Lower lobe of right lung (tissue), 2 donors: ENCODE measurements at places on chromosomes 1 and 21. TPM values are rescaled to one million over a fixed set of nuclear protein-coding genes. Genes with fewer than 3 reads are reported as not detected.

Gene CADM3
- total RNA-seq = 8.8 TPM

DNA sequence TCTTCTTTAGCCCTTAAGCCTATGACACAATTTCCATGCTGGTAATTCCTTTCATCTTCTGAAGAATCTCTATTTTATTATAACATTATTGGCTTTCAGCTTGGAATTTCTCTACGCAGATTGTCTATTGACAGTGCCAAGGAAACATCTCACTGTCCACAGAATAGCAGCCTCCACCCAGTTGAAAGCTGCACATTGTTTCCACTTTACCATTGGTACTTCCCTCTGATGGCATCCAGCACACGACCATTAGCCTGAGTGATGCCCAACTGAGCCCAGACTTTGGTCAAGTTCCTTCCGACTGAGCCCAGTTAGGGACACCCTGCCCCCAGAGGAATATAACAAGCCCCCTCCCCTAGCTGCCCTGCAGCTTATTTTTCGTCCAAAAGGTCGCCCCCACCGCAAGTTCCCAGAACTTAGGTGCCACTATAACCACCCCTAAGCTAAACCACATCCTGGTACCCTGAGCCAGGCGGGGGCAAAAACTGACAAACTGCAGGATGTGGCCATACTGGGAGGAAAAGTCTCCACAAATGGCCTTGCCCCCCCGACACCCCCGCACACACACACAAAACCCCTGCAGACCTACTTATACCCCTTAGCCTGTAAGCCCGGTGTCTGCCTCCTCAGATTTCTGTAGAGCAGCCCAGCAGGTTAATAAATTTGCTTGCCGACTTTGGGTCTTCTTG, 13.2 kb downstream of the GBP5 start:
- peak; percentile 39 for DNase-seq

Gene COL24A1
- 1.1 TPM for total RNA-seq

DNA sequence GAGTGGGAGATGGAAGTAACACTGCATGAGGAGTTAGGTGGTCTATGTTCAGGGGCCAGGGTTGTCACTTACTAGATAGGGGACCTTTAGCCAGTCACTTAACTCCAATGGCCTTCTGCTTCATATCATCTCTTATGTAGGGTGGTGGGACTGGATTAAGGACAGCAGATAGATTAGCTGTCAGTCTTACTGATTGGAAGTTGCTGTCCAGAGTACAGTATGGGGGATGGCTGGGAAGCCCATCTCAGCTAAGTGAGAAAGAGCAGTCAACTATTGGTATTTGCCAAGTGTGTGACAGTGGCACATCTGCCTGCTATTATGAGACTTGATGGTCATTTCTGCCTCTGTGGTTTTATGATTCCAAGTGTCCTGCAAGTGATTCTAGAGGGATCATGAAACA, 130.9 kb downstream of the FGGY start:
- no peak for DNase-seq

DNA sequence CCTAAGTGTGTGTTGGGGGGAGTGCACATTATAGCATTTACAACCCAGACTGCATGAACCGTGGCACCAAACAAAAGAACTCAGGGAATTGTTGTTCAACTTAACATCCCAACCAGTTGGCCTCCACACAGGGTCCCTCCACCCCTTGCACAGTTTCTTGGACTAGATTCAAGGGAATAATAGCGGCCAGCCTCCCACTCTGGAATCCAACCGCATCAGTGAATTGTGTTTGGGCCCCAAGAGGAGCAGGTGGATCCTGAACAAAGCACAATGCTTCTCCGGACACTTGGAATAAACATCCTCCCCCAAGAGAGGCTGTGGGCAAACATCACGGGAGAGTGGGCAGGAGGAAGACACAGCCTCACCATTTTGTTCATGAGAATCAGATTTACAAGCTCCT, 18.2 kb downstream of the CD34 start:
- no peak for DNase-seq

Gene C8B
- 1.2 TPM for total RNA-seq

- DNase-seq = no peak
Observed at GRCh38 chr1:177172866-177173265, 2.1 kb downstream of the BRINP2 start.

GRCh38 chr21:45379901-45380330, 25.0 kb upstream of the COL18A1 start:
- DNase-seq = no peak

DNA sequence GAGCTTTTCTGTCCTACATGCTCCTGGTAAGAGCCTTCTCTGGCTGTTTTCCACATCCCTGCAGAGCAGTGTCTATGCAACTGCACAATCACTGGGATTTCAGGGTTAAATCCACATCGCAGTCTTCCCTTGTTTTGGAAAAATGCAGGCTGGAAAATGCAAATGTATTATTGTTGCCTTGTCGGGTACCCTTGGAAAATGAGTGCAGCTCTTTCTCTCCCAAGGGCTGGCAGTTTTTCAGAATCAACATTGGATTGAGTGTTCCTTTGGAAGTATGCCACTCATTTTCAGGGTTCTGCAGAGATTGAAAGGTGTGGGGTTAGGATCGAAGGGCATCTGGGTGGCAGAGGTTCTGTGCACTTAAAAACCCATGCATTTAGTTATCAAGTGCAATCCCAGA, 3.2 kb downstream of the NOS1AP start:
- no peak for DNase-seq

DNA sequence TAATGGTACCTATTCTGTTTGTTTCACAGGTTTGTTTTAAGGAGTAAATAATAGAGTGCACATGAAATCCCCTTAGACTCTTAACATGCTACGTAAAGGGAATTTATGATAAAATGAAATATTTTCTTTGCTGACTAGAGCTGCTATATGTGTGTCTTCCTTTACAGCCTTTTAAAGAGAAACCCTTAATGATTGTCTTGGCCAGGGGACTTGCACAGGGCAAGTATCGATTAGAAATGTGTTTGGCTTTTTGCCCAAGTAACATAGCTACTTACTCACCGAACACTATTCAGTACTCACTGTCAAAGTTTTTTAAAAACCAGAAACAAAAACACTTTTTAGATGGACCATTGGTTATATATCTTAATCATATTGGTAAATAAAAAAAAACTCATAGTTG, 71.3 kb upstream of the KIAA1614 start:
- no peak for DNase-seq

GRCh38 chr21:19702726-19703125, 1295.5 kb upstream of the NCAM2 start:
- DNase-seq = no peak

- DNase-seq = no peak
Observed at GRCh38 chr1:220121791-220122530, 28.0 kb downstream of the IARS2 start.

Gene CELSR2
- total RNA-seq = 7.2 TPM

DNA sequence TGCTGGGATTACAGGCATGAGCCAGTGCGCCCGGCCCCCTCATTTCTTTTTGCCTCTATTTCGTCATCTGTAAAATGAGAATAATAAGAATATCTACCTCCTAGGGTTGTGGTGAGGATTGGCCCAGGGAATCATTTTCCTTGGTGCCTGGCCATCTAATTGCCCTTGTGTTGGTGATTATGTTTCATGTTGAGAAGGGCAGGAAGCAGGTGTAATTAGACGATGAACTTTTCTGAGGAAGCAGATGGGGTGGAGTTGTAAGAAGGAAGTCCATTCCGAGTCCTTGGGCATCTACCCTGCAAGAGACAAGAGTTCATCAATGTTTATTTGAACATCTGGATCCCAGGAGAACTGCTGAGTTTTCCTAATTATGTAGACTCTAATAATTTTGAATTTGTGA, 38.7 kb upstream of the NEK2 start:
- no peak for DNase-seq

DNA sequence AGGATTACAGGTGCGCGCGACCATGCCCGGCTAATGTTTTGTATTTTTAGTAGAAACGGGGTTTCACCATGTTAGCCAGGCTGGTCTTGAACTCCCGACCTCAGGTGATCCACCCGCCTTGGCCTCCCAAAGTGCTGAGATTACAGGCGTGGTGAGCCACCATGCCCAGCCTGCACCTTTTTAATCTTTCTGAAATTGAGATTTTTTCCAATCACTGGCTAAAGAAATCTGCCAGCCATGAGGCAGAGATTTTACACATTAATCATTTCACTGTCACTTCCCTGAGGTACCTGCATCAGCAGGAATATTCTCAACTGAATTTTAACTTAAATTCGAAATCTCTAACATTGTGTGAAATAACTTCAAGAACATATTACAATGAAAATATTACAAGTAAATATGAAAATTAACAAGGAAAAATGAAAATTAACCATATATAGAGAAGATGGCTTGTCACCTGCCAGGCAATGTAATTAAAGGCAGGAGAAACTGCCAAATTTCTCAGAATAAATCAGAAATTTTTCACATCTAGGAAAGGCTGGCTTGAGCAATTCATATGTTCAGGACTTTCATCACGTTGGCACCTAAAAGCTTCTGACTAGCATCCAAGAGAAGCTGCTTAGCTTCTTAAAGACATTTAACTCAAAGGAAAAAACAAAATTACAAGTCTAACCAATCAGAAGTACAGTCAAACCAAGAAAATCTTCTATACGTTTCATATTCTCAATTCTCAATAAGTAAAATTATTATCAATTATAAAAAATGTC, 5.9 kb downstream of the ANKRD13C start:
- DNase-seq = no peak

Gene AMIGO1
- total RNA-seq = 9.1 TPM

- DNase-seq = no peak
Observed at GRCh38 chr1:67651031-67651430, 34.0 kb upstream of the GADD45A start.

DNA sequence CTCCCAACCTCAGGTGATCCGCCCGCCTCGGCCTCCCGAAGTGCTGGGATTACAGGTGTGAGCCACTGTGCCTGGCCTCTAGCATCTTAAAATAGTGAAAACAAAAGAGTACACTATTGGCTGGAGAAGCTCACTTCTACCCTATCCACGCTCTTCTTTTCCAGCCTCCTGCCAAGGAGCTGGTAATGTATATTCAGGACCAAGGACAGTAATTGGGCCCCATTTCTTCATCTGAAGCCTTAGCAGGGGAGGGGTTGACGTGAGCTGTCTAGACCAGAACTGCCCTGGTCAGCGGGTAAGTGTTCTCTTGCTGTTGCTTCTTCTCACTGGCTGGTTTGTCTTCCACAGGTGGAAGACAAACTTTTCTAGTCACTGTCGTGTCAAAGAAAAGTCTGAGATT, 70.2 kb downstream of the DNM3 start:
- no peak for DNase-seq

Gene ATAD3A
- 14.1 TPM for total RNA-seq

Gene NRDC
- 115 TPM for total RNA-seq

- no peak for DNase-seq
Observed at GRCh38 chr21:42387164-42387563, 8.7 kb downstream of the TMPRSS3 start.
